ENCODE measurements at places on chromosomes 3 and 15.
A peak's percentile ranks its signal among the peaks of the same experiment; 100 is the strongest.

DNA sequence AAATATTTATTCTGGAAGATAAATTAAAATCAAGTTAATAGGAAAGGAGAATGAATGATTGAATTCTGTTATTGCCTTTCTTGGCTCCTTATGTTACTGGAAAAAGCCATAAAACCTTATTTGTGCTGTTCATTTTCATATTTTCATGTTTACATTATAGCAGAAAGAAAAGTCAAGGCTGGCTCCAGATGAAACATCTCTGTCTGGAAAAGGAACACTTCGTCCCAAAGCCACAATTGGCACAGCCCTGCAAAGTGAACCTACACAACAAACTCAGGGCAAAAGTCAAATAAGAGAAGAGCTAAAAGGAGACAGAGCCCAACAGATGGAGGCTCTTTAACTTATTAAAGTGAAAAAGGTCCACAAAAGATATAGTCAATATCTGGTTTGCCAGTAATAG, 73.4 kb downstream of the GTPBP8 start:
- DNase-seq: no peak

- DNase-seq: peak; percentile 19
Observed at GRCh38 chr3:97882975-97883598, 61.3 kb downstream of the CRYBG3 start.

- DNase-seq: peak; percentile 16
Observed at GRCh38 chr15:77797270-77797669, 164.6 kb upstream of the LINGO1 start.

GRCh38 chr3:67495751-67496150, 158.7 kb downstream of the SUCLG2 start:
- DNase-seq: no peak

GRCh38 chr15:59801649-59802048, 112.5 kb upstream of the BNIP2 start:
- DNase-seq: no peak

DNA sequence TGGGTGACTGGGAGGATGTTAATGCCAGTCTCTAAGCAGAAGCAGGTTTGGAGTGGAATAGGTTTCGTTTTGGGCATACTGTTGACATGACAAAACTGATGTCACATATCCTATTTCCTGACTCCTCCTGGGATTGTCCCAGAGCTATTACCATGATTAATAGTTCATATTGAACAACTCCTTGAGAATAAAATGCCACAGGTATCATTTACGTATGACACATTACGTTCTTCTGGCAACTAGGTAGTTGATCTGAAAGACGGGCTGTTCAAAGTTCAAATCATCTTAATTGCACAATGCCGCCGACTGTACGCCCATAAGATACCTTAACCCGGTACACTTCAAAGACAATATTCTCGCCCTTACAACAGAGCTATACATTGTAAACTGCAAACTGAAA, 1.4 kb upstream of the RAB5A start:
- DNase-seq: no peak

- DNase-seq: no peak
Observed at GRCh38 chr3:48830715-48831114, 17.0 kb downstream of the PRKAR2A start.

DNA sequence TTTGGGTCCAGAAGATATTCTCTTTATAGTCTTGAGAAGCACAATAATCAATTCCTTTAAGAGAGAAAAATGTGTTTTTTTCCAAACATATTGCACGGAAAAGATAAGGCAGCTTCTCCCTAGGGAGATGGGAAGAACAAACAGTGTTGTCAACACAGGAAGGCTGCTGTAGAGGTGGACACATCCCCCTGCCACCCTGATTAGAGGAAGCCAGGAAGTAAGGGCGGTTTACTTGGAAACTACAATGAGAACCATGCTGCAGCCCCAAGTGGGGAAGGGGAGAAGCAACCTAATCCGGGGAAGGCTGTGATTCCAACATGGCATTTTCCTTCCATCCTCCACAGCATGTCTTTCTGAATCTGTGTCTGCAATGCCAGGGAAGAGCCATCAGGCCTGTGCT, 256.9 kb upstream of the TGFBR2 start:
- no peak for DNase-seq

GRCh38 chr3:158095111-158095813, 11.0 kb downstream of the SHOX2 start:
- no peak for DNase-seq

DNA sequence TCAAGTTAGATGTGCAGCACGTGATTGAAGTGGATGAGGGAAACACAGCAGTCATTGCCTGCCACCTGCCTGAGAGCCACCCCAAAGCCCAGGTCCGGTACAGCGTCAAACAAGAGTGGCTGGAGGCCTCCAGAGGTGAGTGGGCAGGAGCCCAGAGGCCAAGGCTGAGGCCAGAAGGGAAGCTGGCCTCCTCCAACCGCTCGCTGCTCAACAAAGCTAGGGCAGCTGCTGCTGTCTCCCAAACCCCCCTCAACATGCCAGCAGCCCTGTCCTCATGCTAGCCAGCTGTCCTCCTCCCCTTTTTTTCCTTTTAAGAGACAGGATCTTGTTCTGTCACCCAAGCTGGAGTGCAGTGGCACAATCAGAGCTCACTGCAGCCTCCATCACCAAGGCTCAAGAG, 57.0 kb downstream of the BOC start:
- DNase-seq: no peak

DNA sequence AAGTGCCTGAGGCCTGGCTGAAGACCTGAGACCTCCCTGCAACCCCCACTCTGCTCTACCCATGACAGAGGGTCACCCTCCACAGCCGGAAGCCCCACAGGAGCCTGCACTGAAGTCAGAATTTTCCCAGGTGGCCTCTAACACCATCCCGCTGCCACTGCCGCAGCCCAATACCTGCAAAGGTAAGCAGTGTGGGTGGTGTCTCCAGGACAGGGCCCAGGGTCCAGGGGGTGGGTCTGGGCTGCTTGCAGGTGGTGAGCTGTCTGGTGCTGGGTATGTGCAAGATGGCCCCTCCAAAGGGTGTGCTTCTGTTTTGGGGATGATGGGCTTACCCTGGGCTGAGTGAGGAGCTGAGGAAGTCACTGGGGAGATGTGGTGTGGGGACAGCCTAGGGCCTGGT, 69.9 kb downstream of the FBLN2 start:
- DNase-seq: no peak

- DNase-seq: peak; percentile 100
Observed at GRCh38 chr3:124266487-124266886, 274.6 kb upstream of the ROPN1 start.

DNA sequence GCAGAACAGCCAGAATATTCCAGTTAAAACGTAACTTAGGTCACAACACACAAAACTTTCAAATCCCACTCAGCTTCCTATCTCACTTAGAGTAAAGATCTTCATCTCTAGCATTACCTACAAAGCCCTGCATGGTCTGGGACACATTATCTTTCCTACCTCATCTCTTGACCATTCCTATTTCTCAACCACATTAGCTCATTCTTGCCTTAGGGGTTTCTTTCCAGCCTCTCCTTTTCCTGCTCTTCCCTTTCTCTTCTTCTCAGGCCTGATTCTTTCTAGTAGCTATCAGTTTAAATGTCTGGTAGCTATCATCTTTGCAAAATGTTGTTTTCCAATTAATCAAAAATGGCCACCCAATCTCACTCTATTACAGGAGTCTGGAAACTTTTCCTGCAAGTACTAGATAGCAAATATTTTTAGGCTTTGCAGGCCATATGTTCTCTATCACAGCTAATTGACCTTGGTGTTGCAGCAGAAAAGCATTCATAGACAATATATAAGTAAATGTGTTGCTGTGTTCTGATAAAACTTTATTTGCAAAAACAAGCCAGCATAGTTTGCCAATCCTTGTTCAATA, 15.1 kb upstream of the CBLB start:
- no peak for DNase-seq

DNA sequence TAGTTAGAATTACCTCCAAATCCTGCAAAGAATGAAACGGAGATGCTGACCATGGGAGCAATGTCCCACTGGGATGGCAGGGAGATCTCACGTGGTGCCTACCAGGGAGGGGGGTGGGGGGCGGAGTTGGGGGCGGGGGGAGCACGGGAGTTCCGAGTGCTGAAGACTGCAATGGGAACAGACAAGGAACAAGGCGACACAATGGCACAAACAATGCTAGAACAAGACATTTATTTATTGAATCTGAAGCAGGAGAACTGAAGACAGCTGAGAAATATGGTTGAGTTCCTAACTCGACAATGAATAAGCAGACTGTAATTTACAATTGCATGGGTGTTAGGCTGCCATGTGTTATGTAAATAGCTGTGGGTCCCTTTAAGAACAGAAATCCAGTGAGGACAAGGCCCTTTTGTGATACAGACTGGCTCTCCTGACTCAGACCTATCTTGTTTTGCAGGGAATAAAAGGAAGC, 91.2 kb downstream of the AQP9 start:
- DNase-seq: no peak

DNA sequence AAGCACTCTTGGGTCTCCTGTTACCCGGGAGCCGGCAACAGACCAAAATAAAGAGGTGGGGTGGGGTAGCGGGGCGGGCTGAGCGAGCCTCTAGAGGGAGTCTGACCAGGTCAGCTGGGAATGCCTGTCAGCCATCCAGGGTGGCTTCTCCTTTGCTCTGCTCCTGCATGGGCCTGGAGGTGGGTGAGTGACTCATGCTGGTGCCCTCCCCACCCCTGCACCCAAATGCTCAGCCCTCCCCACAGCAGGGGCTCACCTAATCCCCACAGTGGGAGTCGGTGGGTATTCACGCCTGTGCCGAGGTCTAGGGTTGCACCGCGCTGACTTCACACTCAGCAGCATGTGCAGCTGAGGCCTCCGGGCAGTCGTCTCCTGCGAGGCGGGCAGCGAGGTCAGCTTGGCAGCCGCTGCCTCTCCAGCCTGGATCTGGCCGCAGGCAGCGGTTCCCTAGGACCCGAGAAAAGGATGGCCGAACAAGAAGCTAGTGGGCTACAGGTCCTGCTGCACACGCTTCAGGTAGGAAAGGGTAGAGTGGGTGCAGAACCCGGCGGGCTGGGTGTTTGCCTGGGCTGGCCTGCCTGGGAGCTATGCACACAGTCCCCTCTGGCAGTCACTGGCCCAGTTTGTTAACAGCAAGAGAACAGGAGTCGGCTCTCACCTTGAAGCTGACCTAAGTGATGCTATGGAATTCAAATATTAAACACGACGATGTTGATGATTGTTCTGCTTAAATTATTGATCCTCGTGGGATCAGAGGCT, at the start of gene AGBL1:
Gene AGBL1 (plus strand): TSS at position 364 of the 759 bp plus-strand sequence.
- DNase-seq: no peak

DNA sequence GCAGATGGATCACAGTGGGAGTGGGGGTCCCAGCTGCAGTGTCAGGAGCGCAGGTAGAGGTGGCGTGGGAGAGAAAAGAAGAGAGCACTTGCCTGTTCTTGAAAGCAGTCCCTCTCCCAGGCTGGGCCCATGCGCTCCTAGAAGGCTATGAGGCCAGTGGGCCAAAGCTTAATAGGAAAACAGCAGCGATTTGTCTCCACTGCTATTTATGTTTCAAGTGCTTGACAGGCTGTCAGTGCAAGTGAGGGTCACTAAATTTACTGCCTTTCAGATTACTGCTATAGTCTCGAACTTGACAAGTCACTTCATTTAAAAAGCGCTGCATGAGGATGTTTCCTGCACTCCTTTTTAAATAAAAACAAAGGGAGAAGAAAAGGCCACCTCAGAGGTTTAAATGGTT, 239.5 kb downstream of the GAP43 start:
- no peak for DNase-seq

DNA sequence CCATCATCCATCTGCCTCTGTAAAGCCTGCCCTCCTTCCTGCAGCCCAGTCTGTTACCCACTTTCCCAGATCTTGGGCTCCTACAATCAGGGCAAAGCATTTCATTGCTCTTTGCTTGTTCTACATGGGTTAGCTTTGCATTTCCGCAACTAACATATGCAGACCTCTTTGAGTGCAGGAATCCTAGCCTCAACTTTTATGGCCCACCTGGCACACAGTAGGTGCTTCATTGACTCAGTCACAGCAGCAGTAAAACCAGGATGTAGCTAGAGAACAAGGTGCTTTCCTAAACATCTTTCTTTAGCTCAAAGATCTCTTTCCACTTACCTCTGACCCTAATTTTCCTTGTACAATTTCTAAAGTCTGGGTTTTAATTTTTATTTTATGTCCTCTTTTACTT, 3.5 kb downstream of the CD80 start:
- no peak for DNase-seq

- no peak for DNase-seq
Observed at GRCh38 chr3:61650276-61650675, 88.9 kb downstream of the PTPRG start.

DNA sequence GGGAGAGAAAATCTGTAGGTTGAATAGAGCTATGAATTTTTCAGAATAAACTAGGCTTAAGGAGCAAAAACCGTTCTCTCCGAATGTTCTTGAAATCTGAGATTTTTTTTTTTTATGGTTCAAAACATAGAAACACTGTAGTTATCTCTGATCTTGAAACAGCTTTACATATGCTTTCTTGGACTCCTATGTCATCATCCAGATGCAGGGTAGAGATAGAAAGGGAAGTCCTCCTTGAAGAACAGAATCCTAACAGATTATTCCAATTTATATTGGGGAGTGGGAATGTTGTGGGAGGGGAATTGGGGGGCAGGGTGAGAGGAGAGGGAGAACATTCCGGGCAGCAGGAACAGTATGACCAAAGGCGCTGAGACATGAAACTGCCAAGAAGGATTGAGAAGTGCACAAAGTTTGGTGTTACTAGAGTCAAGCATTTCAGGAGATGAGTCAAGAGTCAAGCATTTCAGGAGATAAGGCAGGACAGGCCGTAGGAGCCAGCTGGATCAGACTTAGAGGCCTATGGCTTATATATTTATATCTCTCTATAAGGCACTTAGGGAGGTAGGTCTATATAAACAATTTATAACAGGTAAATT, 21.9 kb upstream of the ST3GAL6 start:
- DNase-seq: no peak

GRCh38 chr3:161796780-161797179, 300.2 kb downstream of the OTOL1 start:
- DNase-seq: no peak

DNA sequence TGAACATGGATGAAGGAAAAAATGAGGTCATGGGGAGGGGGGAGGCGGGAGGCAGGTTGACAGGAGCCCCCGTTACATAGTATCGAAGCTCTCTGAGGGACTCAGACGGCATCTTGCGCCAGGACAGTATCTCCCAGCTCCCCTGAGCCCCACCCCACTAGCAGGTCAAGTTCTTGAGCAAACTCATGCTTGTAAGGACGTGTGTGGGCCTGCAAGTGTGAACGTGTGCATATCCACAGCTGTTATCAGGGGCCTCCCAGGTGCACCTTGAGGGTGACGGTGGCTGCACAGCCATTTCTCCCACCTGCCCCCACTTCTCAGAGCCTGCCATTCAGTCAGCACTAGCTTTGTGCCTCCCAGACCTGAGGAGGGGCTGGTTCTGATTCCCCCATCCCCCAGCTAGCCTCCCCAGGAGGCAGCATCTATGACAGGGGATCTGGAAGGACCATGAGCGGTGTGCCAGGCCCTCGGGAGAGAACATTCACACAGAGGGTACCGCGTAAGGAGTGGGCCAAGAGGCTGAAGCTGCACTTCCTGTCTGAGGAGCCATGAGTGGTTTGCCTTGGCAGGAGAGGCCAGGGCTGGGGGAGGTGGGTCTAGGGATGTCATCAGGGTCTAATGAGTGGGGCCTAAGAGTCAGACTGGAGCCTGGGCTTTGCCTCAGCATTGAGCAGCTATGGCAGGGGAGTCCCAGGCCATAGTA, 2.9 kb downstream of the SEMA3F start:
- no peak for DNase-seq

GRCh38 chr15:33629647-33630046, 318.9 kb downstream of the RYR3 start:
- no peak for DNase-seq

- no peak for DNase-seq
Observed at GRCh38 chr15:37691911-37692310, 242.5 kb upstream of the TMCO5A start.

GRCh38 chr15:89903015-89903857, 9.4 kb upstream of the AP3S2 start:
- DNase-seq: no peak

GRCh38 chr3:14622368-14622767, 29.2 kb upstream of the CCDC174 start:
- no peak for DNase-seq
